NCI-H2081 treated with DMSO at 0.1 percent for 48 hours (cell line): ENCODE measurements at places on chromosomes 16 and 17.

DNA sequence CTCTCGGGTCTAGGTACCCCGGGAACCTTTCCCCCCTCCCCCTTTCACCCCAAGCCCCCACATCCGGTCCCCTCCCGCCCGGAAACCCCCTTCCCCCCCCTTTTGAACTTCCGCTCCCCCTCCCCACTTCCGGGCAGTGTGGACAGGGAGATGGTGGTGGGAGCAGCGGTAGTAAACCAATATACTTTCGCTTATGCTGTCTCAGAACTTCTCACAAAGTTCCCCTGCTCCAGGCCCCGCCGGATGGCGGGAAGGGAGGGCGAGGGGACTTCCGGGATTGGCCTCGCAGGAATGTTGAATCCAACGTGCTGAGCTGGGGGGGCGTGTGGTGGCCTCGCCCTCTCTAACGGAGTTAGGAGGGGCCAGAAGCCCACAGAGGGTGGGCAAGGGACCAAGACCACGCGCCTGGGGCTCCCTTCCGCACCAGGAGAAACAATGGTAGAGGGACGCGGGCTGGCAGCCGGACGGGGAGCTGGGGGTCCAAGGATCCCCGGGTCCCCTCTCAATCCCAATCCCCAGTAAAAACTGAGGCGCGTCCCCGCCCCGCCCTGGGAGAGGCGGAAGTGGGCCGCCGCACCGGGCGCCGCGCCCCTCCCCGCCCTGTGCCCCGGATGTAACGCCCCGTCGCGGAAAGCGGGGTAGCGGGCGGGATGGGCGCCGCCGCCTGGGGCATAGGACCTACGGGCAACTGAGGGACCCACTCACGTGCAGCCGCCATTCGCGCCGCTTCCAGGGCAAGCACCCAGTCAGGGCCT is 742 bp downstream of the PFN1 start:
- DNase-seq = no peak

GRCh38 chr16:55981557-55981956 is 106.4 kb upstream of the CES5A start:
- no peak for DNase-seq

- DNase-seq = no peak
Observed at GRCh38 chr16:72787130-72787513, 260.8 kb downstream of the ZFHX3 start.

DNA sequence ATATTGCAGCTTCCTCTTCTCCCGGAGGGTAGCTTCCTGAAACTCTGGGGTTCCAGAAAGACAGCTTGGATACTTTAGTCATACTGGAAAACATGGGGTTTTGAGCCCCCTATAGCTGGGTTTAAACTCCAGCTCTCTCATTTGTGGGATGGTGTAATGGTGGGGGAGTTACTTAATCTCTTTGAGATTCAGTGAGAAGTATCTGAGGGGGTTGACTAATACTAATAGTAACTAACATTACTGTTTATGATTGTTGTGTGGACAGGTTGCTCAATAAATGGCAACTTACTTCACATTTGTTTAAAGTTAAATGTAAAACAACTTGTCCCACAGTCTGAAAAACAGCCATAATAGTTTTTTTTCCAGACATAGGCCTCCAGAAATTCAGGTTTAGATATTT is 5.1 kb upstream of the SUZ12 start:
- DNase-seq = no peak

DNA sequence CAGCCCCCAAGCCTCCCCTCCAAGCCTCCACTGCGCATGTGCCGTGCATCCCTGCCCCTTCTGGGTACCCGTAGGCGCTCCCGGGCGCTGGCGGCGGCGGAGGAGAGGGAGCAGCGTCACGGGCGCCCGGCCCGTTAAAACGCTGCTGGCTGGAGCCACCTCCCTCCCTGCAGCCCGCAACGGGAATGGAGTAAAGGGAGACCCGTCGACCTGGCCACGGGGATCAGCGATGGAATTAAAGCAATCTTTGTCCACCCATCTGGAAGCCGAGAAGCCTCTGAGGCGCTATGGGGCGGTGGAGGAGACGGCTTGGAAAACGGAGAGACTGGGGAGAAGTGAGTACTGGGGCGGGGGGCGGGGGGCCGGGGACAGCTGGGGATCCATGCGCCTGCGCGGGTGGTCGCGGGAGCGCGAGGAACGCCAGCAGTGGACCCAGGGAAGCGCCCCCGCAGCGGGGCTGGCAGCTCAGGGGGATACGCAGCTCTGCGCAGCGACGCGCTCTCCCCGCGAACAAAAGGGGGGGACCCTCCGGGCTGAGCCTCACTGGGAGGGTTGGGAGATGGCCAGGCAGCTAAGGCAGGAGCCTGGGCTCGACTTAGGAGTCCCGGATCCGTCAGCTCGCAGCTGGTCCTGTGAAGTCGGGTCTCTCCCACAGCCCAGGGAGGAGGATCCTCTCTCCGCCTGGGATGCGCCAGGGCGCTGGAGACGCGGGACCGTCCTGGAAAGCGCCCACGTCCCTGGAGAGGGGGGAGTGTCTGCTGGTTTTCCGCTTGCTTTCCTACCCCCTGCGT is at the start of gene BMERB1:
BMERB1 (plus strand) TSS at position 164 of the 791 bp plus-strand sequence; CDS start at position 230, 66 bp downstream.
- no peak for DNase-seq

GRCh38 chr16:68902003-68902968 is 59.0 kb downstream of the TANGO6 start:
- peak; percentile 20 for DNase-seq

- no peak for DNase-seq
Observed at GRCh38 chr16:3578121-3578520, 918 bp upstream of the NLRC3 start.

GRCh38 chr16:89420204-89420603 is 70.2 kb downstream of the ANKRD11 start:
- DNase-seq = no peak

DNA sequence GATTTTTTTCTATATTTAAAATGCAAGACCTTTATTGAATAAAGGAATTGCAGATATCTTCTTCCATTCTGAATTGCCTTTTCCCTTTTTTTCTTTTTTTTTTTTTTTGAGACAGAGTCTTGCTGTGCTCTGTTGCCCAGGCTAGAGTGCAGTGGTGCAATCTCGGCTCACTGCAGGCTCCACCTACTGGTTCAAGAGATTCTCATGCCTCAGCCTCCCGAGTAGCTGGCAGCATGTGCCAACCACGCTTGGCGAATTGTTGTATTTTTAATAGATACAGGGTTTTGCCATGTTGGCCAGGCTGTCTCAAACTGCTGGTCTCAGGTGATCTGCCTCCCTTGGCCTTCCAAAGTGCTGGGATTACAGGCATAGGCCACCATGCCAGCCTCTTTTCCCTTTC is 151.5 kb downstream of the CEP112 start:
- no peak for DNase-seq

DNA sequence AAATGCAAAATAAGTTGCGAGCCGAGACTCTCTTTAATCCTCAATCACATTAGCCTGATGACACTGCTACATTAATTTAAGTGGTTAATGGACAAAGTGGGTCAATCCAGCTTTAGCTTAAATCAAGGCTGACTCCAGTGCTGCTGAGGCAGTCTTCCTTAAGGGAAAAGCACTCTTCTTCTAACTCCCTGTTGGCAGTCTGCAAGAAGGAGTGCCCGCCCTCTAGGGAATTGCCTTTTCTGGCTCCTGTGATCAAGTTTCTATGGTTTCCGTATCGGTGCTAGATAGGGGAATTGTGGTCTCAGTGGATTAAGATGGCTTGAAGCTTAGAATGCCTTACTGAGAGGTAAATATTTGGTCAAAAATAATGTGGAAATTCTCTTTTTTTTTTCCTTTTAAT is 41.0 kb downstream of the HS3ST3B1 start:
- DNase-seq = no peak

- DNase-seq = no peak
Observed at GRCh38 chr17:79752175-79752574, 21.4 kb downstream of the ENPP7 start.

GRCh38 chr17:48198950-48199541 is 91.5 kb downstream of the SNX11 start:
- DNase-seq = no peak

DNA sequence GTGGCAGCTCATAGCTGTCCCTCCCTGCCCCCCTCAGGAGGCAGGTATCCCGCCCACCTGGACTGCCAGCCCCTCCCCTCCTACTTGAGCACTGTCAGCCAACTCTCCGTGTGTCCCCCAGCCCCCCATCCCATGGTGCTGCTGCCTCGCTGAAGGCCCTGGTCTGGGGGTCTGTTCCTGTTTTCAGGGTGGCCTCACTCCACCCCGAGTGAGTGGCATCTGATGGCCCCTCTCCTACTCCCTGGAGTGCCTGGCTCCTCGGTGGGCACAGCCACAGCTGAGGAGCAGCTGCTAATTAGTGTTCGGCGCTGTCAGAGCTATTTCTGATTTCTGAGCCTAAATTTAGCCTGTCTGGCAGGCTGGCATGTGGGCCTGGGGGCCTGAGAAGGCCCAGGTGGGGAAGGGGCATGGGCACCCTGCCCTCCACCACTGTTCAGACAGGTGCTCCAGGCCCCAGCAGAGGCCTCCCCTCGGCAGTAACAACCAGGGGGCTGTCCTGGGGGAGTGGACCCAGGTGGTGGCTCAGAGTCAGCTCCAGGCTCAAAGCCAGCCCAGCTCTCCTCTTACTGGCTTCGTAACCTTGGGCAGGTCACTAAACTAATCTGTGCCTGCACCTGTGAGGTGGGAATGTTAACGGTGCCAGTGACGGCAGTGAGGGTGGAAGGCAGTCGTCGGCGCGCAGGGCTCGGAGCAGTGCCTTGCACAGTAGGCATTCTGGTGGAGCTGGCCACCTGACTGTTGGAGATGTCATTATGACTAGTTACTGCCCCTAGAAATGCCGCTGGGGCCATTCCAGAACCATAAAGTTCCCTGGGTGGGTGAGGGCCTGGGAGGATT is 6.5 kb downstream of the FMNL1 start:
- no peak for DNase-seq

- DNase-seq = no peak
Observed at GRCh38 chr17:164303-165235, 16.9 kb downstream of the DOC2B start.

DNA sequence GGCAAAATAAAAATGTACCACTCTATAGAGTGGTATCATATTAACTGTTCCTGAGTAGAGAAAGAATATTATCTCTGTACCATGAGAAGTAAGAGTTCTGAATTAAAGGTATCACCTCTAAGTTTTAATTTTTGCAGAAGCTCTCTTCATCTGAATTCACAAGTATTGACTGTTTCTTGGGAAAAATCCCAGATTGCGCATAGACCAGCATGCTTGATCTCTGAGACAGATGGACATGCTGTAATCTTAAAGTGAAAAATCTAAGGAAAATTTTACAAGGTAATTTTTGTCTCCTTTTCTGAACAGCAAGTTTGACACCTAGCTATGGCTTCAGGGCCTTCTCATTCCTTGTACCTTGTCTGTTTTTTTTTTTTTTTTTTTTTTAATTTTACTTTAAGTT is 1050.7 kb upstream of the RBFOX1 start:
- no peak for DNase-seq

DNA sequence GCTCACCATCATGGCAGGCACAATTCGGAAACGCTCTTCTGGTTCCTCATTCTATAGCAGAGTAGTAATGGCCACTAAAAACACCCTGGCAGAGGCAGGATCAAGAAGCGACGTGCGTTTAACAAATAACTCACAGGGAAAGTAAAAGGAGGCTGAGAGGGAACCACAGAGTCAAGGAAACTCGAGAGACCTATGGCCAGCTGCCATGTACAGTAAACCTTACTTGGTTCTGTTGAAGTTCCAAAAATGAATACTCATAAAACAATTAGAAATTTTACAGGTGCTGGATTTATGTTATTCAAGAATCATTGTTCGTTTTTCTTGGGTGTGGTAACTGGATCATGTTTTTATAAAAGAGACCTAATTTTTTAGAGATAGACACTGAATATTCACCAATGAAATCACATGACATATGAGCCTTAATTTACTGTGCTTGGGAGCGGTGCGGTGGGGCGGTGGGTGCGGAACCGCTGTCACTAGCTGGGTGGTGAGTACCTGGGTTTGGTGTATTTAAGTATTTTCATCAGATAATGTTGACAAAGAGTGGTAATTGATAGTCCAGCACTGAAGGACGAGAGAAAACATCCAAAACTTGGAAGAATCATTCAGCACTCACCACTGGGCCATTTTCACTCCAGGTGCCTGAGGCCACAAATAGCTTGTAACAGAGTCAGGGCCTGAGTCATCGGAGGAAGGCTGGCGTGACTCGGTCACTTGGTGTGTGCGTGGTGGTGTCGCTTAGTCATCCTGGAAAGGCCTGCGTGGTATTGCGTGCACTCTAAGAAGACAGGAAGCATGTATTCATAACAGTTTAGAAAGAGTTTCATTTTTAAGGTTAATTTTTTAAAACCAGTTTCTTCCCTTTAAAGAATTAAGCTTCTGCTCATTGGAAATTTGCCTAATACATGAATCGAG is 135.4 kb upstream of the CHMP6 start:
- no peak for DNase-seq

- DNase-seq = no peak
Observed at GRCh38 chr16:85234310-85235204, 122.3 kb upstream of the CIBAR2 start.

DNA sequence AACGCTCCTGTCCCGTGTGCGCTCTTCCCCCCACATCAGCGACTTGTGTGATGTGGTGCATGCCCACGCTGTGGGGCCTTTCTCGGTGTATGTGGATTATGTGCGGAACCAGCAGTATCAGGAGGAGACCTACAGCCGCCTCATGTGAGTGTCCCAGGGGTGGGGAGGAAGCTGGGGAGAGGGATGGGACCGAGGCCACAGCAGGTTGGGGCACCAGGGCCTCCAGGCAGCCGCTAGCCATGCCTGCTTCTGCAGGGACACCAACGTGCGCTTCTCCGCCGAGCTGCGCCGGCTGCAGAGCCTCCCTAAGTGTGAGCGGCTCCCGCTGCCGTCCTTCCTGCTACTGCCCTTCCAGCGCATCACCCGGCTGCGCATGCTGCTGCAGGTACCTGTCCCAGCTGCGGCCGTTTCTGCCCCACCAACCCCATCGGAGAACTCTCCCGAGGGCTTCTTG is 5.8 kb downstream of the ARHGEF15 start:
- DNase-seq = no peak

- DNase-seq = no peak
Observed at GRCh38 chr17:15261802-15262290, 3.3 kb downstream of the PMP22 start.
